ENCODE measurements at places on chromosomes 7 and 10.
A peak's percentile ranks its signal among the peaks of the same experiment; 100 is the strongest.

- DNase-seq, result no peak
These were observed 76.0 kb upstream of the ARMC3 start for GRCh38 chr10:22851865-22852239.

DNA sequence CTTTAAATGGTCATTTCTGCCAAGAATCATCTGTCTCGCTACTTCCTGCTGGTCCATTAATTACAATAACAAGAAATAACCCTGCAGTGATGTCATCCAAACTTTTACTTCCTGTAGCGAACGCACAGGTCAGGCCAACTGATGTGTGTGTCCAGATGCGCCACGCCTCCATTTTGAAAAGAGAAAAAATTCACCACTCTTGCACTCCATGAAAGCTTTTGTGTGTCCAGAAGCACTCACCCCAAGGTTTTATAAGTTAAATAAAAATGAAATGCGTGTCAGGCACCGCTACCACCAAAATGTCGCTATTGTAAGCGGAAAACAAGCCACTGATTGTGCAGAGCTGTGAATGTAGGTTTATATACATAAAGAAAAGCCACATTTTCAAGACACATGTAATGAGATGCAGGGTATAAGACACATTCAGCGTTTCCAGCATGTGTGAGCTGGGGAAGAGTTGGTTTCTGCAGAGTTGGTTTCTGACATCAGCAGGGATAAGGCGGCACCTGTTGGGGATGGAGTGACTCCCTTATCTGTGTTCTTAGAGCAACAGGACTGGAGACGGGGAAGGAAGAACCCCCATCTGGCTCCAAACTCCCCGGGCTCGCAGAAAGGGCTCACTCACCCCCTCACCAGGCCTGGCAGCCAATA is 83.3 kb downstream of the CTBP2 start:
- DNase-seq, result no peak

DNA sequence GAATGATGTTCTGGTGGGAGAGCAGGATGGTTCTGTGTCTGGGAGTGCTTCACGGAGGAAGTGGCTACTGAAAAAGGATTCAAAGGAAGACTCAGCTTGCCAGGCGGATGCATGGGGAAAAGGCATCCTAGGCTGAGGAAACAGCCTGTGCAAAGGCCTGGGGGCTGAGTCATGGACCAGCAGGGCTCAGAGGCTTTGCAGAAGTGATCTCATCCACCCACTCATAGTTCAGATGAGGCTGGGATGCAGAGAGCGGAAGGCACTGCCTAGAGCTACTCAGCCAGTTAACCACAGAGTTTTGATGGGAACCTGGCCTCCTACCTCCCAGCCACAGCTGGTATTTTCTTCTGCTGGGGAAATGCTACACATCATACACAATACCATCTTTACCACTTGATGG is 15.8 kb upstream of the ADAMTS14 start:
- no peak for DNase-seq

GRCh38 chr7:47648275-47648925 is 66.5 kb upstream of the TNS3 start:
- DNase-seq, result no peak

DNA sequence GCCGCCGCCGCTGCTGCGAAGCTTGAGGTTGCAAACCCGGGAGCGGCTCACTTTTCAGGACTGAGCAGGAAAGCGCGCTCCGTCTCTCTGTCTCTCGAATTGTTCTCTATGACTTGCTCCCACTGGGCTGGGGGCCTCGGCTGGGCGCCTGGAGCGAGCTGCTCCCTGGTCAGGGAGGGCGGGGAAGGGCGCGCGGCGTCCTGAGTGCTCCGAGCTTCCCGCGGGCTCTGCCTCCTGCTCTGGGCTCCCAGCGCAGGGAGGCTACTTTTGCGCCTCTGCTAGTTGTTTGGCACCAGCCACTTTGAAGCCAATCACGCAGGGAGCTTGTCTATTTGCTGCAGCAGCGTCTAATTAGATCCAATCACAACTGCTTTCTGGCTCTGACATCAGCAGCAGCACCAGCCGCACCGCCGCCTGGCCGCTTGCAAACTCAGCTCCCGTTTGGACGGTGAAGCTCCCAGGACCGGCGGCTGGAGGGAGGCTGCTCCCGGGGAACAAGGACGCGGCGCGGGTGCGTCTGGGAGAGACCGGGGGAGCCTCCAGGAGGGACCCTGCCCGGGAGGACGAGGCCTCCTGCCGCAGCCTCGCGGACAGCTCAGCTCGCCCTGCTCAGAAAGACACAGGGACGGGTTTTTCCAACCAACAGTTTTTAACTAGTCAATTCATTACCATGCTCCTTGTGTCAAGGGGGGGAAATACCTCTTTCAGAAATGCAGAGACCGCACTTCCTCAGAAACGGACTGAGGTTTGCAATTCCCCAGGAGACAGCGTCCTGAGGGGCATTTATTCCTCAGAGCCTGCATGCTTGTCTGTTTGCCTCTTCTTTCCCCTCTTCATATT is at the start of gene ADARB2:
ADARB2 (minus strand) TSS at position 304 of the 840 bp plus-strand sequence.
- DNase-seq, result peak; percentile 95

- no peak for DNase-seq
These were observed 86.3 kb downstream of the OAT start for GRCh38 chr10:124332426-124332825.

- no peak for DNase-seq
These were observed 12.8 kb downstream of the CPA1 start for GRCh38 chr7:130393101-130393561.

- peak; percentile 35 for DNase-seq
These were observed 13.5 kb downstream of the EPHB6 start for GRCh38 chr7:142868188-142868985.

GRCh38 chr10:47033081-47033480 is 121.9 kb downstream of the PTPN20 start:
- DNase-seq, result no peak

DNA sequence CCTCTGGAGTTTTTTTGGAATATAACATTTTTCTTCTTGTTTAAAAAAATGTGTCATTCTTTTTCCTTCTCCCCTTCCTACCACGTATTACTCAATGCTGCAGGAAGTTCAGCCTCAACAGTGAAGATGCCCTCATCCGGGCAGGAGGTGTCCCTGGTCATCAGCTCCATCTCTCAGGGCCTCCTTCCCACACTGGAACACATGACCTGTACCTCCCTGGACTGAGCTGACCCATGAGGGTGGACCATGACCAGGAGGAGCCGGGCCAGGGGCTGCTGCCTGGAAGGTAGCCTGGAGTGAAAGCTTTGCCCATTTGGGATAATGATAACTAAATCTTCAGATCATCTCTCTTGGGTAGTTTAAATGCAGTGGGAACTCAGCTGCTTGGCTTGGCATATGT is 316.5 kb upstream of the ZMIZ1 start:
- DNase-seq, result no peak

- no peak for DNase-seq
These were observed 1.3 kb upstream of the EIF3B start for GRCh38 chr7:2353113-2353935.

DNA sequence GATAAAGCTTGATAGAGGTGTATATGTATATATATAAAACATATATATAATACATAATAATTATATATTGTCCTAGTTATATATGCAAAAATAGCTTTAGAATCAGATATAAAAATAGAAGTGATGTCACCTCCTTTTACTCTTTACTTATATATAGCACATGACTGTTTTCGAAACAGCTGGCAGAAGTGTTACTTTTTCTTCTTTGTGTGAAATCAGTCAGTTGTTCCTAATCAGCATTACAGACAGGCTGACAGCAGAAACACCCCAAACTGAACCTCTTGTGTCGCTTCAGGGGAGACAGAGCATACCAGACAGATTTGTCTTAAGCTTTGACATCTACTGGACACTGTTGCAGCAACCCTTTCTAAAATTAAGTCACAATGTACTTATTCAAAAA is 684.9 kb upstream of the CELF2 start:
- no peak for DNase-seq

GRCh38 chr10:88076027-88076880 is 212.8 kb downstream of the PTEN start:
- no peak for DNase-seq

DNA sequence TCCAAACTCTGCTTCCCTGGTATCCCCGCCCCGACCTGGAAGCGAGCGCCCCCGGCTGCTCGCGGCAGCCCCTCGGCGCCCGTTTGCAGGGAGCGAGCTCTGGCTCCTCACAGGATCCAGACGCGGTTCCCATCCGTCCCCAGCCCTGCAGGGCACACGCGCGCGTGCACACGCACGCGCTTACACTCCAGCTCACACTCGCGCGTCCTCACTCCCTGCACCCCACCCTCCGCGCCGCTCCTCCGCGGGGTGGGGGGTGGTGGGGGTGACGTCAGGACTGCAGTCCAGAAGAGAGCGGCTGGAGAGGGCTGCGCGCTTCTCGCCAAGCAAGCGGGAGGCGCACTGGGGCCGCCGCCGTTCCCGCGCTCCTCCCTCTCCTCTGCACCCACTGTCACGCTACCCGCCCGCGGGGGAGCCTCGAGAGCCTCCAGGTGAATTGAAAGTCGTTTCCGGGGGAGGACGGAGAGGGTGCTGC is 255.6 kb downstream of the OTUD1 start:
- DNase-seq, result peak; percentile 86

- DNase-seq, result no peak
These were observed 1.2 kb downstream of the YWHAG start for GRCh38 chr7:76357475-76358010.

- no peak for DNase-seq
These were observed 11.9 kb downstream of the COL13A1 start for GRCh38 chr10:69813632-69814031.

DNA sequence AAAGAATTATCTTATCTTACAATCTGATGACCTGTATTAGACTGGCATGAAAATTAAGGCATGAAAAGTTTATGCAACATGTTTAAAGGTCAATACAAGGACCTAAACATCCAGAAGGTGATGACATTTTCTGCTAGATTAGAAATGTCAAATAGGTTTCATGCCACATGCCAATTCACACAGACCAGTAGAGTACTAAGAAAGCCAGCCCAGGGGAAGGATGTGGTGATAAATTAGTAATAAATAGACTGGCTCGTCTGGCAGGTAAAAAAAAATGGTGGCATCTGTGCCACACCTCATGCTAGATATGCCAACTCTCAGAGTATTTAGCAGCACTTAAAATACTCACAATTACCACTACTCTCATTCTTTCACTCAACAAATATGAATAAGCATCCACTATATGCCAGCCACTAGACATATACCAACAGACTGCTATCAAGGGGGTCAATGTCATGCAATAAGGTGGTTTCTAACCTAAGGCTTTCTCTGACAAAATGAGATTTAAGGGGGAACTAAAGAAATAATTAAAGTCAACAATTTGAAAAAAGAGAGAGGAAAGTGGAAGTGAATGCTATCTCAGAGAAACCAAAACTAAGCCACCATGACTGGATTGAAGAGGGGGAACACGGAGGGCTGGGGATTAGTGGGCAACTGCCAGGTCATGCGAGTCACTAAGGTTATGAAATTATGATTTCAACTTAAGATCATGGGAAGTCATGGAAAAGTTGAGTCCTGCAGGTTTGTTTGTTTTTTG is 83.5 kb downstream of the SGMS1 start:
- no peak for DNase-seq

DNA sequence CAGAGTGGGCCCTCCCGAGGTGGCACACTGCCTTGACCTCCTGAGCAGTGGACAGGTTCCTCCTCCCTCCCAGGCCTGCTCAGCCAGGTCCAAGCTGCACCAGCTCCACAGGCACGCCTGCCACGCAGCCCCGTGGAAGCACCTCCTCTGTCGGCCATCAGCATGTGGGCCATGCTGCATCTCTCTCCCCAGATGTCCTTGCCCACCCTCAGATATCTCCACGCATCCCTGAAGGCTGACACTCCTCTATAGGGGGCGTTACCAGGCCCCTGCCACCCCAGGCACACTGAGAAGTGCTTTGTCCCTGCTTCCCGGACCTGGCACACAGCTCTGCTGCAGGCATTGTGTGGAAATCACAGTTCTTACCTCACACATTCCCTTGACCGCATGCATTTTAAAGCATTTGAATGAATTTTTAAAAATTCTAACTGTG is 598.5 kb downstream of the SDK1 start:
- DNase-seq, result peak; percentile 67

GRCh38 chr7:22361795-22362194 is 4.8 kb upstream of the RAPGEF5 start:
- no peak for DNase-seq

GRCh38 chr7:49014870-49015269 is 90.5 kb downstream of the CDC14C start:
- DNase-seq, result no peak

GRCh38 chr7:28155019-28155660 is 25.5 kb downstream of the JAZF1 start:
- DNase-seq, result no peak

DNA sequence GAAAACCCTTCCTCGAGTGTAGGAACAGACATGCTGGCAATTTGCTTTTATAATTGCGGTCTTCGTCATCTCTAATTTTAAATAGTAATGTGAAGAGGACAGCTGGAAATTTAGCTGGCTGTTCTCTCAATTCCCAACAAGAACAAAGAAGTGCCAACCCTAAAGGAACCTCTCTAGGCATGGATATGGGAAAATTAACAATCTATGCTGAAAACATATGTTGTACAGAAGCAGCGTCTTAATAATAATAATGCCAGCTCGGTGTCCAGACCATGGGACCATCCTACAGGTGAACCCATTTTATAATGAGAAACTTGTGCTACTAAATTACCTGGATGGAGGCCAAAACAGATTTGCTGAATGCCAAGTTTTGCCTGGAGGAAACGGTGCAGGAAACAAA is 641.4 kb upstream of the MGMT start:
- DNase-seq, result no peak

- no peak for DNase-seq
These were observed 3.9 kb upstream of the CFAP46 start for GRCh38 chr10:132946311-132946710.

GRCh38 chr10:47403446-47404318 is 19.6 kb upstream of the ZNF488 start:
- peak; percentile 66 for DNase-seq

- DNase-seq, result no peak
These were observed 581.7 kb downstream of the DNAJB6 start for GRCh38 chr7:157918326-157919080.

GRCh38 chr7:73642834-73643233 is 18.5 kb upstream of the MLXIPL start:
- no peak for DNase-seq

DNA sequence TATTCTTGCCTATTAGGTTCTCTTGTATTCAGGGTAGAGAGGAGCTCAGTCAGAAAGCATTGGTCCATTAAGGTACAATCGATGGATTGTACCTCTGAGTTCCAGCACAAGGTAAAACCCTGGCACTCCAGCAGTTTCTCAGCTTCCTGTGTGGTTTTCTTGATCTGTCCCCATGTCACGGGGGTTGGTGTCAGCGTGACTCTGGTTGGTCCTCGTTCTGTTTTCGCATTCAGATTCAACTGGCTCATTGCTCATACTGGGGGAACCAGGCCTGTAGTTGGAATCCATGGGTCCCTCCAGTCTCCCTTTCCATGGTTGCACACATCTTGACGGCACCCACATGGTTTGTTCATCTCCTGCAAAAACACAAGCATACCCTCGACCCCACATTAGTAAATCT is 32.7 kb upstream of the RASGEF1A start:
- DNase-seq, result no peak

DNA sequence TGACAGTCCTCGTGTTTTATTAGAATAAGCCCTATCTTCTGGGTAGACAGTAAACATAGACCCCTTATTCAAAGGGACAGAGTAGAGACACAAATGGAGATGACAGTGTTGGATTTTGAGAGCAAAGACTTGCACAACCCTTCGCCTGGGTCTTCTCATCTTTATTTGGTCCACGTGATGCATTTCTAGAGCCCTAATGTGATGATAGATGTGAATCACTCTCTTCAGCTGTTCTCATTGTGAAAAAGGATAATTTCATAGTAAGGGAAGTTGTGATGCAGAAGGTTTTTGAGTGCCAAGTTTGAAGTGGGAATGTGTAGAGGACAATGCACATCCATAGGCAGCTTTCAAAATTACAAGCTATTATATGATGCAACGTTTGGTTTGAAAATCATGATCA is 86.3 kb downstream of the CREB5 start:
- DNase-seq, result no peak

- DNase-seq, result no peak
These were observed 24.1 kb downstream of the PDLIM1 start for GRCh38 chr10:95266674-95267095.

Data from endodermal cell (in vitro differentiated cells).